ENCODE measurements at places on chromosomes 2 and 18.

- DNase-seq, result peak; percentile 50
Measured at GRCh38 chr2:219689676-219690628, 62.5 kb downstream of the SLC4A3 start.

DNA sequence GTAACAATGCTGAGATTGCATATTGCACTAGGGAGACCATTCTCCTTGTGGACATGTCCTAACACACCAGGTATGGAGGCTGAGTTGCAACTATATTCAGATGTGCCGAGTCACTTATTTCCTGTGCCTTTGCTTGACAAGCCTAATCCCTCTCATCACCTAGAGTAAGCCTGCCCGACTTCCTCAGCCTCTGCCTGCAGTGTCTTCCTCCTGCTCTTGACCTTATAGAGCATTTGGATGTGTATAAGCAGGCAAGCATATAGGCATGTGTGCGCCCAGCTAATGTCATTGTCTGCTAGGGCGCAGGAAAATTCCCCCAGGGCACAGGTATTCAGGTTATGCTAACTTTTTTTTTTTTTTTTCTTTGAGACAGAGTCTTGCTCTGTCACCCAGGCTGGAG is 316.9 kb downstream of the CDH2 start:
- no peak for DNase-seq

- peak; percentile 39 for DNase-seq
Measured at GRCh38 chr2:11746807-11747459, 501 bp downstream of the LPIN1 start.

GRCh38 chr18:63648241-63648640 is 4.2 kb upstream of the SERPINB4 start:
- no peak for DNase-seq

Data from T-helper 2 cell (primary cell).